ENCODE measurements at places on chromosomes 2 and 18.
A peak's percentile ranks its signal among the peaks of the same experiment; 100 is the strongest.

GRCh38 chr2:222955008-222955407 lies 94.2 kb downstream of the ACSL3 start:
- DNase-seq, result no peak

DNA sequence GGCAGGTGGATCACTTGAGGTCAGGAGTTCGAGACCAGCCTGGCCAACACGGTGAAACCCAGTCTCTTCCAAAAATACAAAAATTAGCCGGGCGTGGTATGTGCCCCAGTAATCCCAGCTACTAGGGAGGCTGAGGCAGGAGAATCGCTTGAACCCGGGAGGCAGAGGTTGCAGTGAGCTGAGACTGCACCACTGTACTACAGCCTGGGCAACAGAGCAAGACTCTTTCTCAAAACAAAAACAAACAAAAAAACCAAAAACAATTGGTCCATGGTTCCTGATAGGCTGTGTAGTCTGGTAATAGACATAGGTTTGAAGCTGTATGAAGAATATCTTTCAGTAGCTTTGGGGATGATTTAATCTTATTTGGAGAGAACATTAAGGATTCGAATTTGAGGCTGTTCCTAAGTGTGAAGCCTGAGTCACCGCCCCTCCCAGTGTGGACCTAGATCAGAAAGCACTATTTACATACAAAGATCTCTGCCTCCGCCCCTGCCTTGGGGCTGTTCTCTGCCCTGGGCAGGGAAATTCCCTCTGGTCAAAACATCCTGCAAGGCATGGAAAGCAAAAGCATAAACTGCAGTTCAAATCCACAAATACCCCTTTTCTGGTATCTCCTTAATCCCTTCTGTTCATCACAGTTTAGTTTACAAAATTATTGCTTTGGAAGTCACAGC lies 52.8 kb upstream of the PMAIP1 start:
- DNase-seq, result peak; percentile 71

- DNase-seq, result no peak
Measured at GRCh38 chr2:54808661-54809060, 85.2 kb downstream of the EML6 start.

- peak; percentile 25 for DNase-seq
Measured at GRCh38 chr2:218465987-218466633, 47.2 kb downstream of the VIL1 start.

GRCh38 chr2:216144857-216145256 lies 35.7 kb downstream of the XRCC5 start:
- DNase-seq, result no peak

DNA sequence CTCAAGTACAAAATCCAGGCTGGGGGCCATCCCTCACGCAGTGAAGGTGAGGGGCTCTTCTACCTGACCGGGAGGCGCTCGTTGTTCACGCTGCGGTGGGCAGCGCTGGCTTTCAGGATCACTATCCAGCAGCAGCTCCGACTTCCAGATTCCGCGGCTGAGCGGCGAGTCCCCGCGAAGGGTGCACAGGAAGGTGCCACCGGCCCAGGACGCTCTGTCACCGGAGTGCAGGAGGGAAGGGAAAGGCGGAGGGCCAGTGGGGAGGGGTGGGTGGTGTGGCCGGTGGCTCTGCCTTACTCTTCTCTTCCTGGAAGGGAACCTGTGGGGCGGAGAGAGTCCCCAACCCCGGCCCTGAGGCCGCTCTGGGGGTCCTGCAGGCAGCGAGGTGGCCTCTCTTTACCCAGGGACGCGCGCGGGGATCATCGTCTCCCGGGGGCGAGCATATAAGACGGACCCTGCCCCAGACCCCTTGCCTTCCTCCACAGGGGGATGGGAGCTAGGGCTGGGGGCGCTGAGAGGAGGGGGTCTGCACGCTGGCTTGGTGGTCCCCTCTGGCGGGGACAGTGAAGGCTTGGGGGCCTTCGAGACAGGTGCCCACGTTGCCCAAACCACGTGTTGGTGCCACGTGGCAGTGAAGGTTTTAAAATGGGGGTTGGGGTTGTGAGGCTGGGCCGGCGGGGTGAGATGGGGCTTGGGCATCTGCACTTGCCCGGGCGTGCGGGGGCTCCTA lies 26.9 kb upstream of the HS6ST1 start:
- no peak for DNase-seq

DNA sequence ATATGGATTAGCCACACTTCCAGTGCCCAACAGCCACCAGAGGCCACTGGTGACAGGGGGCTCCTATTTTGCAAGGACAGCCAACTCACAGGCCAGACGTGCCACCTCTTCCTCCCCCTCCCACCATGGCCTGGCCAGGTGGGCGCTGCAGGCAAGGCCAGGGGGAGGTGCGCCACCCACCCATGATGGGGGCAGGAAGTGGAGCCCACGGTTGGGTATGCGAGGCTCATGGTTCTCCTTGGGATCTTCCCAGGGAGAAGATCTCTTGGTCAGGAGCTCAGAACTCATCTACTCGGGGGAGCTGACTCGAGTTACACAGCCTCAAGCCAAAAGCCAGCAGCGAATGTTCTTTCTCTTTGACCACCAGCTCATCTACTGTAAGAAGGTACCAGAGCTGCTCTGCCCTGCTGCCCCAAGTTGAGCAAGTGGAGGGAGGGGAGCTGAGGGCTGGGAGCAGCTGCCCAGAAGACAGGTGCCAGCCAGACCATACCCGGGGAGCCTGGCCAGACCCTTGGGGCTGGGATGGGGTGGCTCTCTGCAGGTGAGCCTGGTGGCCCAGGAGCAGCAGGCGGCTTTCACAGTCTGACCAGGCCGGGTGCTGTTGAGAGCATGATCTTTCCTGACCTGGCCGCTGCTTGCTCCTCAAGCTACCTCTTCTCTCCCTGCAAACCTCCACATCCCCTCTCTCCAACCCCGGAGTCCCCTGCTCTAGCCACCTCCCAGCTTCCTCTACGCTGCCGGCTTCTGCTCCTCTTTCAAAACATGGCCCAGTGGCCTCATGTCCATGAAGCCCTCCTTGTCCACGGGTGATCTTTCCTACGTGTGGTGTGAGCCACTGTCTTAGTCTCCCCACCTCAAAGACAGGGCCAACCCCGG lies 49.8 kb downstream of the FAM168B start:
- DNase-seq, result no peak

DNA sequence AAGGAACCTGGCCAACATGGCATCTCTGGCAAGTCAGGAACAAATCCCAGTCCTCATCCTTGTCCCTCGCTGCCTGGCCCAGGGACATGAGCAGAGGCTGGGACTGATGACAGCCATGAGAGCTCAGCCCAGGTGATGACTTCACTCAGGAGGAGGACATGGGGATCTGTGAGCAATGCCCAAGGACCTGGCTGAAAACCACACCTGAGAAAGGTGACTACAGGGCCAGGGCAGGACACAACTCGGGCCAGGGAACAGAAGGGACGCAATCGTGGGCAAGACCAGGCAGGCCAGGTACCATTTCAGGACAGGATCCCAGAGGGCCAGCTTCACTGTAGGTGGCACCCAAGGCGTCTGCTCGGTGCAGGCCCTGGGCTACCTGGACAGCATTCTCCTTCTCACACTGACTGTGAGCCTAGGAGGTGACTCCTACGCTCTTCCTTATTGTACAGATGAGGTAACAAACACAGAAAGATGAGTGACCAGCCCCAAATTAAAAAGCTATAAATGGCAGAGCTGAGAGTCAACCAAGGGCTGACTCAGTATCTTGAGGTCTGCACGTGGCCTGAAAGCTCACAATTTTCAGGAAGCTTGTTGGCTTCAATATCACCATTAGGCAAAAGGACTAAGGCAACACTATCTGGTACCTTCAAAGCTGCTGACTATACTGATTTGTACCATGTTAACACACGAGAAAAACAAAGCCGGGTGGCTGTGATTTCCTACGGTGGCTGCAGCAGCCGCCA lies 141.1 kb downstream of the EIPR1 start:
- DNase-seq, result peak; percentile 13

- no peak for DNase-seq
Measured at GRCh38 chr2:191166111-191166755, 15.4 kb upstream of the STAT4 start.

DNA sequence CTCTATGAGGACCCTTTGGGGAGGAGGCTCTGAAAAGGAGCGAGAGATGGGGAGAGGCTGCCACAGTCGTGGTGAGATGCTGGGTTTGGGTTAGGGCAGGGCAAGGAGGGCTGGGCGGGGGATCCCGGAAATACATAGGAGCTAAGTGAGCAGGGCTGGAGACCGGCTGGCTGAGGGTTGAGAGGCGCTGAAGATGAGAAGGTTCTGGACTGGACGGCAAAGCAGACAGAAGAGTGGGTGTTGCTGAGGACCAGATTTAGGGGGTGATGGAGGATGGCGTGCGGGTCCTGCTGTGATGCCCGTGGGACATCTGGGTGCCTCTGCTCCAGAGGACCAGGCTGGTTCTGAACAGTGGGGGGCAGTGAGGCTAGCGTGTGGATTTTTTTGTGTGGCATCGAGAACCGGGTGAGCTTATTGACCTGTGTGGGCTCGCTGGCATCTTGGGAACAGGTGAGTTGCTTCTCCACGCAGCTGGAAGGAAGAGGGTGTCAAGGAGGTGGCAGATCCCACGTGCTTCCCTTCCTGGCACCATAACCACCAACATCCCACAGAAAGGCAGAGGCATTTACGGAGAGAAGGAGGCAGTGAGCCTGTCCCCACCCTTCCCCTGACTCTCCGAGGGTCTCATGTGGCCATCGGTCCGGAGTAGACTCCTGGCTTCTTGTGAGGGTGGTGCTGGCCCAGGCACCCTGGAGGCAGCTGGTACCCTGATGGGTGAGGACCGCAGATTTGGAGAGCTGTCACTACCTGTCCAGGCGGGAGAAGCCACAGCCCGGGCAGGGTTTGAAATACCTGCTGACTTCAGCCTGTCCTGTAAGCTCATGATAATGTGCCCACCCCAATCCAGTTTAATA lies 70.3 kb downstream of the ASB1 start:
- no peak for DNase-seq

DNA sequence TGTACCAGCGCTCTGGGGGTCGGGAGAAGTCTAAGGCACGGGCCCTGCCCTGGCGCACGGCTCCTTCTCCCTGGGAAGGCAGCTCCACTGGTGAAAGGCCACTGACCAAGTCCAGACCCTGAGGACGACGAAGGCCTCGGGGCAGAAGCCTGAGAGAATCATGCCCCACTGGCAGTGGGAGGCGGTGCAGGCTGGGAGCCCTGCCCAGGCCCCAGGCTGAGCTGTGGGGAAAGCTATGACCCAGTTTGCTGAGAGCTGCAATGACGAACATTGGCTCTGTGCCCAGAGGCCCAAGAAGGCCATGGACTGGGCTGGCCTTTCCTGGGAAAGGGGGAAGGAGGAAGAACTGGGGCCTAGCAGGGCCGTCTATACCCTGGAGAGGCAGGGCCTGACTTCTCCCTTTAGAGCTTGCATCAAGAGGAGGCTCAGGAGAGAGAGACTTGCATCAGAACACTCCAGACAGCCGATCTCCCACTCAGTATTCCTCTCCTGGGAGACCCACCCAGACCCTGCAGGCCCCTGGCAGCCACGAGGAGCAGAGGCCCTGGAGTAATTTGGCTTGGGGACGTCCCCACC lies 32.9 kb downstream of the HS1BP3 start:
- DNase-seq, result peak; percentile 99

DNA sequence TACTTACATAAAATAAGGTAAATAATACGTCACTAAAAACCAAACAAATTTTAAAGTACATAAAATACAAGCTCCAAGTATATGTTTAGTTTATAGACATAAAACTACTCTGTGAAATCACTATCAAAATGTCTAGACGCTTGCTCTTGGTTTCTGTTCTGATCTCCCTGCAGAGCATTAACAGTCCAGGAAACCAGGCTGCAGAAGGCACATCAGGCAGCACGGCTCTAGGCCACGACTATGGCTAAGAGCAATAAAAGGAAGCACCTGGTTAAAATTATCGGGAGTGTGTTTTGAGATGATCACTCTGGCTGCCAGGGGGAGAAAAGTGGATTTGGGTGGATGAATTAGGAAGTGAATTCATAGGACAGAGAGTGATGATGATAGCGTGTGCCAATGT lies 196.0 kb upstream of the SPHKAP start:
- no peak for DNase-seq

DNA sequence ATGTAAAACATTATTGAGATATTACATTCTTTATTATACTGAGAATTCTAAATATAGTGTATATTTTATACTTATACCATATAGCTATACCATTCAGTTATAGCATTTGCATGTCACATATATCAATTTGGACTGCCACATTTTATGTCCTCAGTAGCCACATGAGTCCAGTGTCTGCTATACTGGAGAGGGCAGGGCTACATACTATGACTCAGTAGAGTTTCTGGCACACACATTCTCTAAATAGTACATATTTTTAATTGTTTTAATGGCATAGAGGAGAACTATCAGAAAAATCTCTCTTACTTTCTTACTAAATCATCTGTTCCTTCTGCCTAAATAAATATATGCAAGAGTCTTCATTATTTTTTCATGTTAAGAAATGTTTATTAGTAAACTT lies 55.4 kb upstream of the COL5A2 start:
- DNase-seq, result no peak

DNA sequence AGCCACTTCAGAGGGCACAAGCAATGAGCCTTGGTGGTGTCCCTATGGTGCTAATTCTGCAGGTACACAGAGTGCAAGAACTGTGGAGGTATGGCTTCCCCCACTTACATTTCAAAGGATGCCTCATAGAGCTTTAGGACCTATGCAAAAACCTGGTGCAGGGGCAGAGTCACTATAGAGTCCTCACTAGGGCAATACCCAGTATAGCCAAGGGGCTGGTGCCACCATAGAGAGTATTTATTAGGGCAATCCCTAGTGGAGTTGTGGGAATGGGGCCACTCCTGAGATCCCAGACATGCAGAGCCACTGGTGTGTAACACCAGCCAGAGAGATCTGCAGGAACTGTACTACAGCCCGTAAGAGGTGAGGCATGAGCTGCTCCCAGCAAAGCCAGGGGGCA lies 312.2 kb downstream of the SLC4A3 start:
- no peak for DNase-seq

DNA sequence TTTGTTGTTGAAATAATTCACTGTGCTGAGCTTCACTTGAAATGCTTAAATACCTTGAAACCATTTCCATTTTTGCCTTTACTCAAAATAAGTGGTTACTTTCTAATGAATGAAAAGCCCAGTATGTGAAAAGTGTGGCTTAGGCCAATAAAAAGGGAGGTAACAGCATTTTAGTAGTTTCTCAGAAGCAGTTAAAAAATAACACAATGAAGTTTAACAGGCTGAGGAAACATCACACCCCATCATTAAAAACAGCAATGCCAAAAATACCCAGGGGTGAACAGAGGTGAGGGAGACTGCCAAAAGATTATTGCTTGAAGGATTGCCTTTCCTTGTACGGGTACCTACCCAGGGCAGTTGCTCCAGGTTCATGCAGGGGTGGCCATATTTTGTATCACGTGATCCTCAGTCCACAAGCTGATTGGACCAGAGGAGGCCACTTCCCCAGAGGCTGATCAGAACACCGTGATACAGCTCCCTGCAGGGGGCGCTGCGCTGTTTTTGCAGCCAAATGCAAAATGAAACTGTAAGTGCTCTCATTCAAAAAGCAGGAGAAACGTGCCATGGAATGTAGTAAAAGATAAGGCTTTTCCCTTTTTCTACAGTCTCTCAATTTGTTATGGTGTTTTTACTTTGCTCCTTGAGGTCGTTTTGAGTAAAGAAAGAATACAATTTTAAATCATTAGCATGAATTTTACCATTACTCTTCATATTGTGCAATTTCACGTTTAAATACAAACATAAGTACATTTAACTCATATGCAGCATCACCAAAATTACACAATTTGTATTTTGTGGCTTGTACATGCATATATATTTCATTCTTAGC lies 70.2 kb upstream of the SH3BP4 start:
- DNase-seq, result peak; percentile 88

Data from kidney tubule cell (primary cell).